NCI-H1105 (cell line): ENCODE measurements at places on chromosomes 6 and 20.

DNA sequence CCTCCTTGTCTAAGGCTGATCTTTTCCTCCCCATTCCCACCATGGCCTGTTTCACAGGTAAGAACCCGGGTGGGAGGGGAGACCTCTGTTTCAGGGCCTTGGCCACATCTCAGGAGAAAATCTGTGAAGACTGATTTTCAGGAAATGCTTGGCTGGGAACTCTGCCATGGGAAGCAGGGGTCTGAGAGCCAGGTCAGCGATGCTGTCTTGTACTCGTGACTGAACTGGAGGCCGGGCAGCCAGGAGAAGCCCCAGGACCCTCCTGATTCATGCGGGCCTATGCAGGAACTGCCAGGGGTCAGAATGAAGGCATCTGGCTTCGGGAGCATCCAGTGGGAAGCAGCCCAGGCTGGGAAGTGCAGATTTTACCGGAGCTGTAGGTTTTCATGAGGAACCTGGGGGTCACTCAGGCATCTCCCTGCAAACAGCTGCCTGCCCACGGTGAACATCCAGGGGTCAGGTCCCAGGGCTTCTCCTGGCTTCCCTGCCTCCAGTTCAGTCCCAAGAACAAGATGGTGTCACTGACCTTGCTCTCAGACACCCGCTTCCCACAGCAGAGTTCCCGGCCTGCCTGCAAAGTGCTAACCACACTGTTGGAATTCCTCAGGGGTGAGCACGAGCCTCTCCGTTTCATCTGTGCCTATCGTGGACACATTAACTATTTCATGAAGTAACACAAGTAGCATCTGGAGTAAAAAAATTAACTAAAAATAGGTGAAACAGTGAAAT lies 90.2 kb upstream of the SULF2 start:
- no peak for DNase-seq

GRCh38 chr6:33144373-33144772 lies 47.9 kb downstream of the COL11A2 start:
- DNase-seq: no peak

- DNase-seq: no peak
Observed at GRCh38 chr6:106241498-106241897, 84.1 kb downstream of the ATG5 start.

GRCh38 chr6:167787896-167788562 lies 38.7 kb upstream of the AFDN start:
- DNase-seq: no peak

GRCh38 chr20:1291191-1291741 lies 25.2 kb downstream of the SNPH start:
- no peak for DNase-seq

- DNase-seq: no peak
Observed at GRCh38 chr20:44477151-44477550, 1.5 kb downstream of the TTPAL start.

- DNase-seq: no peak
Observed at GRCh38 chr20:33132513-33133372, 35.2 kb upstream of the BPIFA2 start.

DNA sequence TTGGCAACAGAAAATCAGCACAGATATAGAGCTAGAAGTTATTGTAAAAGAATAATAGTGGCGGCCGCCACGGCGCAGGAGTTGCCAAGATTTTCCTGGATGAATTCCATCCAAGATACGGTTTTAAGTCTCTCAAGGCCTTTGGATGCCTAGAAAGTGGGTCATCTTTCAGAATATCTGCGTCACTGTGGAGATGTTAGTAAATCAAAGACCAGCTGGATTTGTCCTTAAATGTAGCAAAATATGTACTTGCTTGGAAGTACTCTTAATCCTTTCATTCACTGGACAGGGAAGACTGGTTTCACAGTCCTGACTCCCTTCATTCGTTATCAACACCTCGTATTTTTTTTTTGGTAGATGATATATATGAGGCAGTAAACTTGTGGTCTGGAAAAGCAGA lies 83.0 kb downstream of the SLC22A3 start:
- DNase-seq: no peak

GRCh38 chr20:440636-441035 lies 21.7 kb downstream of the TBC1D20 start:
- DNase-seq: no peak

DNA sequence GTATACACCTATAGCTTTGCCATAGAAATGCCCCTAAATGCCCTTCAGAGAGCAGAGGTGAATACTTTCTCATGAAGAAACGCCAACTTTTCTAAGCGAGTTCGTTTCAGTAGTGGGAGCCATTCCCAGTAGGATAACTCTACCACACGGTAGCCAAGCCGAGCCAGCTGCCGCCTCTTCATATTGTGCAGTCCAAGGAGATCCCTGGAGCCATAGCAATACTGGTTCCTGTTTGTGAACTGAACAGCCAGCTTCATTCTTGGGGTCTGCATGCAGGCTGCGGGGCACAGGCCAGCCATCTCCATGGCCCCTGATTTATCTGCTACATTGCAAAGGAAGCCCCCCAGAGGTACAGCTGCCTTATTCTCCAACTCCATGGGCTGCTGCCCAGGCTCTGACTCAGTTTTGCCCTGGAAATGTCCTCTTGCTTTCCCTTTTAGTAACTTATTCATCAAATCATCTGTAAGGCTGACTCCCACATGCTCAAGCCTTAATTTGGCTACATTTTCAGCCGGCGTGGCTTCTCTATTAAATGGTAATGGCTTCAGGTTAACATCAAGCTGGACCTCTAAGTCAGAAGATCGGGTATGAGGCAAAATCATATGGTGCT lies 12.8 kb downstream of the FASTKD5 start:
- no peak for DNase-seq

DNA sequence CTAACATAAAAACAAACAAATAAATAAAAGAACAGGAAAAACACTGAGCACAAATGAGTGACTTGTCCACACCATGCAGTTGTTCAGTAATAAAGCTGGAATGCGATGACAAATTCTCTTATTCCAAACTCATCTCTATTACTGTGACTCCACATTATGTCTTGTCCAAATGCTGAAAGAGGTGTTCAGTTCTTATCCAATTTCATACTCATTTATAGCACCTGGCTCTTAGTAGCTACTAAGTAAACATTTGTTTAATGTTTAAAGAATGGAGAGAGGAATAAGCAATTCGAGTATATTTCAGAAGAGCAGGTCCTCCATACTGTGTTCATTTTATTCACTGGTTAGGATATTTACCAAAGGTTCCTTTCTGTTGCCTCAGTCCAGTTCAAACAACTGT lies 439.0 kb upstream of the JAG1 start:
- DNase-seq: no peak

- DNase-seq: peak; percentile 46
Observed at GRCh38 chr20:45041464-45042337, 59.2 kb downstream of the KCNS1 start.

- DNase-seq: peak; percentile 71
Observed at GRCh38 chr6:134079406-134079921, 27.0 kb upstream of the SLC2A12 start.

DNA sequence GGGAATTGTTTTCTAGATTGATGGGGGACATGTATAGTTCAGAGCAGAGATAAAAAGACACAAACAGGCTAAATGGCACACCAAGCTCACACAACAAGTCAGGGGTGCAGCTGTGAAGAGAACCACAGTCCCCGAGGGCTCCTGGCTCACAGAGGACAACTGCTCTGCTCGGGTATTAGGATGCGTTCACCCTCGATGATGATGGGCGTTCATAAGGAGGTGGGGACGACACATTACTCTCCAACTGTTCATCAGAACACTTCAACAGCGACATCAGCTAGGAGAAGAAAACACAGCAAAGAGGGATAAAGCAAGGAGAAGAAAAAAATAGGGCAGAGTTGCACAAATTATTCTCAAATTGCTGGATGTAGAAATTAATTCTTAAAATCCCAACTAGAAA lies 174.8 kb upstream of the RREB1 start:
- no peak for DNase-seq

GRCh38 chr6:60867548-60867947 lies 1418.5 kb downstream of the KHDRBS2 start:
- no peak for DNase-seq

DNA sequence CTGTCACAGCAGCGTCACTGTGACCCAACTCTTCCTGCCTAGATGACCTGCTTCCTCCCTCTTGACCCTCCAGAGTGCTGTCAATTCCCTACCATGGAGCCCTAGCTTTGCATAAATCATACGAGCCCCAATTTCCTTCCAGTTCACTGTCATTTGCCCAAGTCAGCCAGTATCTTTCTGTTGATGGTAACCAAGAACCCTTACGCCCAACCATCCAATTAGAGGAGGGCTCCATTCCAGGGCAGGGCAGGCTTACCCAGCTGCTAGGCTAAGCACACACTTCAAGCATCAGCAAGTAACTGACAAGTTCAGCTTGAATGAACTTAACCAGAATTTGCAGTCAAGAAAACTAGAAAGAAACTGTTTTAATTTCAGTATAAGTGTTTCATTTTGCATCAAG lies 25.7 kb downstream of the WFDC3 start:
- DNase-seq: no peak

DNA sequence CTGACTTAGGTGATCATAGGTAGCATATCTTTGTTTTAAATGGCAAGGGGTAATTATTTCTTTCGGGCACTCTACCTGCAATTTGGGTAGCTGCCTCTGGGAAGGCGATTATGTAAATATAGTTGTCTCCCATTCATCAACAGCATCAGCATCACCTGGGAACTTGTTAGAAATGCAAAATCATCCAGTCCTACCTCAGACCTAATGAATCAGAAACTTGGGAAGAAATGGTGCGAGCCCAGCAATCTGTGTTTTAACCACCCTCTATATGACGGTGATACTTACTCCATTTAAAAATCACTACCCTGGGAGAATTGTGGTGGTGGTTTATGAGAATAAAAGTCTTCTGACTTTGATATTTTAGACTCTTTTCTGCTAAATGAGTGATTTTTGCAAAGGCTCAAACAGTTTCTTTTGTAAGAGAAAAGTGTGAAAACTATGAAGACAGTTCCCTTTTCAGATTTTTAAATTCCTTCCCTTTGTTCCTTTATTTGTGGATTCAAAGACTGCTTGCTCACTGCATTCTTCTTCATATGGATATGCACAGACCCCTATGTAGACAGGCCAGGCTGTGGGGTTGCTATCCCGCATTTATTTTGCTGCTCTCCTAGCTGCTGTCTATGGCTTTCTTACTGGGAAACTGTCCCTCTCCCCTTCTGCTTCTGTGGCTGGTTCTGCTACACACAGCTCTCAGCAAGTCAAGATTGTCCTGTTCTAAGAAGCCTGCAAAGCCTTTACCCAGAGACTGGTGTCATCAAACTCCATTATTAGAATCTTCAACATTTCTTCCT lies 365.3 kb downstream of the RNF144B start:
- DNase-seq: no peak

DNA sequence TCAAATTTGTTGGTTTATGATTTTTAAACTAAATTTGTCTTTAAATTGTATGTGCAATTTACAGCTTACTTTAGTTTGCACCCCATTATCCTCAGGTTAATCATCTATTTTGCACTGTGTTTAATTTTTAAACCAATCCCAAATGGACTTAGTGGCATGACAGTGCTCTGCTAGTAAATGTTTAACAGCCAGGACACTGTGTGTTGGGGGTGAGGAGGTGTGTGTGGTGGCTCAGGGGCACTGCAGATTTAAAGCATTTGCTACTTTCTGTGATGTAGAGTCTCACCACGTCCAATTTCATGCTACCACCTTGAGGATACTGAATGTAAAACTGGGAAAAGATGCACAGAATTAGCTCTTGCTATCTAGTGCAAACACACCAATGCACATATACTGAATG lies 225.7 kb downstream of the HAO1 start:
- no peak for DNase-seq

GRCh38 chr20:32052090-32052777 lies at the start of gene HCK:
HCK (plus strand) TSS chr20:32052242.
- no peak for DNase-seq

- DNase-seq: no peak
Observed at GRCh38 chr6:127288705-127289104, 22.0 kb downstream of the RNF146 start.

- DNase-seq: no peak
Observed at GRCh38 chr6:42572523-42572922, 8.7 kb downstream of the UBR2 start.

DNA sequence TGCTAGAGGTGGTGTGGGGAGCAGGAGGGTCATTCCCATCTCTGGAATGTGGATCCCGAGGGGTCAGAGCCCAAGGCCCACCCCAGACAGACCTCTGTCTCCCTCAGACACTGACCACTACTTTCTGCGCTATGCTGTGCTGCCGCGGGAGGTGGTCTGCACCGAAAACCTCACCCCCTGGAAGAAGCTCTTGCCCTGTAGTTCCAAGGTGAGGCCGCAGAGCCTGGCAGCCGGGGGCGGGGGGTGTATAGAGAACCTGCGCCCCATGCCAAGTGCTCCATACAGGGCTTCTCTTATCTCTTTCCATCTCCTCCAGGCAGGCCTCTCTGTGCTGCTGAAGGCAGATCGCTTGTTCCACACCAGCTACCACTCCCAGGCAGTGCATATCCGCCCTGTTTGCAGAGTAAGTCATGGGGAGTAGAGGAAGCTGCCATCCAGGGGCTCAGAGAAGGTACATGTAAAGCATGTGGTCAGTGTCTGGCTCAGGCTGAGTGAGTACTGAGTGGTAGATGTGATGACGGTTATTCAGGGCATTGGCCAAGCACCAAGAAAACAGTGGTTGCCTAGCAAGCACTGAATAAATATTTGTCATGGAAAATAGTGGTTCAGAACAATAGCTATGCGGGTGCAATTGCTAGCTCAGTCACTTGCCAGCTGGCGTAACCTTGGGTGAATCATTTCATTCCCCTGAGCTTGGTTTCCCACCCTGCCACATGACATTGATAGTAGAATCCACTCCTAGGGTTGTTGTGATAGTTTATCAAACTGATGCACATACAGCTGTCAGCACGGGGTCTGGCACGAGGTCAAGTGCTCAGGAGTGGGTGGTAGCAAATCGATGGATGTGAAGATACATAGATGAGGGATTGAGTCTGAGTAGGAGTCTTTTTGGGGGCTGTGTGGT lies 3.5 kb downstream of the PIGT start:
- DNase-seq: peak; percentile 24

- no peak for DNase-seq
Observed at GRCh38 chr6:122640366-122640765, 30.2 kb downstream of the PKIB start.

DNA sequence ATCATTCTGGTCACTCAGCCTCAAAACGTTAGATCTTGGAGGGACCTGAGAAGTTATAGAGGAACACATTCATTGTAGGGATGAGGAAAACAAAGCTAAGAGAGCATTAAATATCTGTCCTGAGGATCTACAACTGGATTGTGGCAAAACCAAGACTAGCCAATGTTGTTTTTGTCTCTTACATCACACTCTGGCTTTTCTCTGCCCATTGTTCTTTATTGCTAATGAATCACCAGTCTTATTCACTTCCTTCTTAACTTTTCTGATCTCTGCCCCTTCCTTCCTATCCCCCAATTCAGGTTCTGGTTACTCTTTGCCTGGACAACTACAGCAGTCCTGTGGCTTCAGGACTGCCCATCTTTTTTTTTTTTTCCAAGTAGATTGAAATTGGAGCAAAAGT lies 57.0 kb upstream of the PREP start:
- DNase-seq: no peak
